Upper lobe of left lung (tissue), 6 donors: ENCODE measurements at places on chromosomes 1 and 21. TPM values are rescaled to one million over a fixed set of nuclear protein-coding genes. Genes with fewer than 3 reads are reported as not detected.

DNA sequence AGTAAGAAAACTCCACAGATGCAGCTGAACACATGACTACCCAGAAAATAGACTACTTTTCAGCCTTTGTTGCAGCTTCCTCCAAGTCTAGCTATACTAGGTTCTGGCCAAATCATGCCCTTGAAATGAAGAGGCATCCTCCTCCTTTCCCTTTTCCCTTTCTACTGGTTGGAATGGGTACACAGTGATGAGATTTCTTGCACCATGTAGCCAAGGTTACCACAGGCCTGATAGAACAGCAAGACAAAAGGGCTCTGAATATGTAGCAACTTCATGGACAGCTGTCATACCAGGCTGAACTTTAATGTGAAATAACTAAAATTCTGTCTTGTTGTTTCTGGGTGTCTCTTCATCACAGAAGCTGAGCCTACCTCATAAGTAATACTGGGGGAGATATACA is 146.5 kb downstream of the PDE4B start:
- DNase-seq = no peak

- no peak for DNase-seq
These were observed 35.9 kb downstream of the HEATR1 start for GRCh38 chr1:236568285-236568894.

Gene APOBEC4
- 2.9 TPM for total RNA-seq

Gene S1PR1
- total RNA-seq = 18.9 TPM

Gene TRAF3IP3
- total RNA-seq = 7.4 TPM
